ENCODE measurements at places on chromosomes 3 and 15.

DNA sequence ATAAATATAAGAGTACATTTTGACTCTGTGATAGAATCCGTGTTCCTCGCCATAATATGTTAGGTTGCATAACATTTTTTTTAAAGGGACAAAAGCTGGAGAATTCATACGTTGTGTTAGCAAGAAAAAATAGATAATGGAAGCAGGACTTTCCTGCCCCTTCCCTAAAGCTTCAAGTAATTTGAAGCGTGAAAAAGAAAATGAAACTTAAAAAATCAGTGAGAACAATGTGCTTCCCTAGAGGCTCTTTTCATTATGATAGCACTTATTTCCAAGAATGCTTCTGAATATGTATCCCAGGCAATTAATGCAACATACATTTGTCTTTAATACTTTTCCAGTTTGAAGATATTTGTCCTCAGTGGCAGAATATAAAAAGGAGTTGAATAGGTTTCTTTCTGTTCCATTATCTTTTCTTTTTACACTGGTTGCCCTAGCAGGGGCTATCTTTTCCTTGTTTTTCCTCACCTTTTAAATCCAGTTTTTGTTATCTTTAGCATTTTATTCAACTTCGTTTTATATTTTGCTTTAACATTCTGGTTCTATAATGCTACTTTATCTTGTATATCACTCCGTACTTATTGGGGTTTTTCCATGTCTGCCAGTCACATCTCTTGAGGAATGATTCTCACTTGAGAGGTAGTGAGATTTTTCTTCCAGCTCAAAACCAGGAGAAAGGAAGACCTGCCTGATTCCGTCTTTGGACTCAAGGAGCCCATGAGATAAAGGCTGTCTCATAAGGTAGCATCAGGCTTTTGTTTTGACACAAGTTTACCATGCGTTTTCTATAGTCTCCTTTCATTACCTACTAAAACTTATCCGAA, 113.8 kb downstream of the MBNL1 start:
- no peak for DNase-seq

- DNase-seq = no peak
Measured at GRCh38 chr15:51024735-51025453, 69.8 kb downstream of the TNFAIP8L3 start.

GRCh38 chr3:177772908-177773557, 575.8 kb upstream of the TBL1XR1 start:
- peak; percentile 34 for DNase-seq

- no peak for DNase-seq
Measured at GRCh38 chr3:188052169-188053035, 101.6 kb upstream of the LPP start.

- DNase-seq = no peak
Measured at GRCh38 chr3:101521211-101521701, 8.2 kb upstream of the SENP7 start.

- no peak for DNase-seq
Measured at GRCh38 chr3:147572970-147573340, 163.8 kb downstream of the ZIC1 start.

DNA sequence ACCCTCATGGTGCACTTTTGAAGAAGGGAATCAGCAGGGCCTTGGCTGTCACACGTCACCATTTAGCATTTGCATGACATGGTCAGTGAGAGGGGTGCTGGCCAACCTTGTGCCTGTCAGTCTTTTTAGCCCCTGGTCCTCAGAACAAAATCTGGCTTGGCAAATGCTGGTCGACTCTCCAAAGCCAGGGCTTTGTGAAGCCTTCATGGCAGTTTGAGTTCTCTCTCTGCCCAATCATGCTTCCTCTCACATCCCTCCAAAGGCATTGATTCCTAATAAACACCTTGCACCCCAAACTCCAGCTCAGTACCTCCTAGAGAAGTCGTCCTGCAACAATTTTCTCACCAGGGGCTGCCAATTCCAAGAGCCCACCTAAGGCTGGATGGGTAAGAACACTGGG, 19.4 kb downstream of the CCR9 start:
- DNase-seq = no peak

DNA sequence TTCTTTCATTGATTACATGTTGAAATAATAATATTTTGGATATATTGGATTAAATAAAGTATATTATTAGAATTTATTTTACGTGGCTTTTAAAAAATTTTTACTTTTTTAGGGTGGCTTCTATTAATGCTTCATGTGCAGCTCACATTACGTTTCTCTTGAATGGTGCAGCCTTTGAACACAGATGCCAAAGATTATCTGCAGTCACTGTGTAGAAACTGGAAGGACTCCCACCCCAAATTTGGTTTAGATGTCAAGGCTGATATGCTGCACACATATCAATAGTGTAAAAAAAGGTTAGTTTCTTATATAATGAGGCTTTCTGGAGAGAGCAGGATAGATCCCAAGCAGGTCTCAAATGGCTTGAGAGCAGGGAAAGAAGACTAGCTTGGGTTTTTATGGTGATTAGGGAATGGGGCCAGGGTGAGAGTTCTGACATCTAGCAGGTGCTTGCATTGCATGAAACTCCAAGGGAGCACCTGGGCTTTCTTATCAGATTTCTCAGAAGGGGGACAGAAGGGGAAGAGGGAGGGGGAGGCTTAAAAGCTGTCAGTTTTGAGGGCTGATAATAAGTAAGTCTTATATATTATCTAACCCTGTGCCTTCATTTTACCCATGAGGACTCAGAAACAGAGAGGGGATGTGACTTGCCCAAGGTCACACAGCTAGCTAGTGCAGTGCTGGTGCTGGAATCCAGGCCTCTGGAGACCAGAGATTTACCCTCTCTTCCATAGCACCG, 89.6 kb downstream of the CHST2 start:
- DNase-seq = no peak

DNA sequence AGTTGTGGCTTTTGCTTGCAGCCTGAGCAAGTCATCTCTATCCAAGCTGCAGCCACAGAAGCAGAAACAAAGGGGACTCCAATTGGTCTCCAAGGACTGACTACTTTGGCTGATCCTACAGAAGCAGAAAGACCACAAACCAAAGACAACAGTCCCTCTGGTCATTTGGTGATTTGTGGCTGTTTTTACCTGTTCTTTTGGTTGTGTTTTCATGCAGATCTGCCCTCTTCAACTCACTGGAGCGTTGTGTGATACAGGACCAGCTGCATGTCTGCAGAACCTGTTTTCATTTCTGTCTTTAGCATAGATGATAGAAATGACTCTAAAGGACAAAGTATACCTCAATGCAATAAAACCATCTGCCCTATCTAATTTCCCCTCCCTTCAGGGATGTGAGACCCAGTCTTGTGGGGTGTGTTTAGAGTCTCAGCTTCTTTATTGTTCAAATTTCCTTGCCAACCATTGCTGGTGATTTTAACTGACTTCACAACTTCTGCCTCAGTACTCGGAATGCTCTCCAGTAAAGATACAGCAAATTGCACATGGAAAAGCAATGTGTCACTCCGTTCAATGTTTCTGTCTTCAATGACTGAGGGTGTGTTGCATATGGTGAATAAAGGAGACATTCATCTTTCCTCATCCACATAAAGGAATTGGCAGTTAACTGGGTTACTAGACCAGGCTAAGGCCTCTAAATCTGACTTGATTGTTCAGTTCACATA, 48.9 kb upstream of the SLC7A14 start:
- DNase-seq = peak; percentile 47

DNA sequence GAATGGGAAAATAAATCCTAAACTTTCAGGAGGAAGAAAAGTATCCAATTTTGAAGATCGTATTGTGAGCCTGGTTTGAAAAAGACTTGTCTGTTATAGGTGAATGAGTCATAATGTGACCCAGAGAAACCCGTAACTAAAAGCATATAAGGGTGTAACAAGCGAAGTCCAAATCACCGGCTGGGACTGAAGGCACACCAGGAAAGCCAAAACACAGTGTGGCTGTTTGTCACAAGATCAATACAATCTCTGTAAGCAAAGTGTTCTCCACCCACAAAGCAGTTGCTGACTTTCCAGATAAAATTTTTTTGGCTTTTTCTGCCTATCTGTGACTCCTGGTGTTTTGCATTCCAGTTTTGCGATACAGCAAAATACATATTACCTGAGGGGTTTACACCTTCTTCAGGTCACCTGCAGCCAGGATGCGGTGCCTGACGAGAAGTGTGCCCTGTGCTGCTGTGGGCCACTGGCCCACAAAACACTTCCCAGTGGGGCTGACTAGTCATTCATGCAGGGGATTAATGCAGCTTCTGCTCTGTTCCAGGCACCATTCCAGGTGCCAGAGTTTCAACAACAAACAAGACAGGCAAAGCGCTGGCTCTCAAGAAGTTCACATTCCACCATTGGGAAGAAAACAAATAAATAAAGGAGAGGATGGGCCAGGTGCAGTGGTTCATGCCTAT, 14.4 kb downstream of the HES1 start:
- DNase-seq = no peak

DNA sequence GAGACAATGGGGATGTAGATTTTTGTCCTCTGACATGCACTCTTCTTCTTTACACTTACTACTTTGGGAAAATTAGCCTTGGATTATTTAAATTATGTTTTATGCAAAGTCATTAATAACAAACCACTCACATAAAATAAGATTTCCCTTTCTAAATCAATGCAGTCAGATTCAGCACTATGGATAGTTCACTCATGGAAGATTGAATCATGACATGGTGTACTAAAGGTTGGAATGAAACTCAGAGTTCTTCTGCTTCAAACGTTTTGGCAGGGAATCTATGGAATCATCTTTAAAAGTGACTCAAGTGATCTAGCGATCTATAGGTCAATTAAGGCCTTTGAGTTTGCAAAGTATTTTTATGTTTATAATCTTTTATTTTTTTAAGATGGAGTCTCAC, 154.3 kb downstream of the KCNMB2 start:
- DNase-seq = no peak

GRCh38 chr3:53696401-53697172, 149.6 kb downstream of the CHDH start:
- no peak for DNase-seq

GRCh38 chr3:62955126-62955525, 79.9 kb upstream of the CADPS start:
- no peak for DNase-seq

DNA sequence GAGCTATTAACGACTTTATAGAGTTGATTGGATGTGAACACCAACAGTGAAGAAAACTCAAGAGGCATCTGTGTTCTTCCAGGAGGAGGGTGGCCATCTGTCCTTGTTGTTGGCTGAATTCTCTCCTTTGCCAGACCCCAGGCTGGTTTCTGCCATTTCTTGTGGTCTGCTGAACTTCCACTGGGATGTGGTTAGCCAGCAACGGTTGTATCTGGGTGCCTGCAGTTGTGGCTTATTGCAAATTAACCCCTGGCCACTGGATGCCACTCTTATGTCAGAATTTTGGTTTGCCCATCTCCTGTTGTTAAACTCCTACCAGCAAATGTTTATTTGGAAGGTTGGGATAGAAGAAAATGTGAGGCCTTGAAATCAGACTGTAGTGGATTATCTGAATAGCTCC, 163.6 kb upstream of the TBC1D5 start:
- DNase-seq = peak; percentile 0

- DNase-seq = peak; percentile 37
Measured at GRCh38 chr15:75732809-75733451, 20.3 kb upstream of the CSPG4 start.

- DNase-seq = no peak
Measured at GRCh38 chr3:38724392-38724736, 74.9 kb upstream of the SCN5A start.

DNA sequence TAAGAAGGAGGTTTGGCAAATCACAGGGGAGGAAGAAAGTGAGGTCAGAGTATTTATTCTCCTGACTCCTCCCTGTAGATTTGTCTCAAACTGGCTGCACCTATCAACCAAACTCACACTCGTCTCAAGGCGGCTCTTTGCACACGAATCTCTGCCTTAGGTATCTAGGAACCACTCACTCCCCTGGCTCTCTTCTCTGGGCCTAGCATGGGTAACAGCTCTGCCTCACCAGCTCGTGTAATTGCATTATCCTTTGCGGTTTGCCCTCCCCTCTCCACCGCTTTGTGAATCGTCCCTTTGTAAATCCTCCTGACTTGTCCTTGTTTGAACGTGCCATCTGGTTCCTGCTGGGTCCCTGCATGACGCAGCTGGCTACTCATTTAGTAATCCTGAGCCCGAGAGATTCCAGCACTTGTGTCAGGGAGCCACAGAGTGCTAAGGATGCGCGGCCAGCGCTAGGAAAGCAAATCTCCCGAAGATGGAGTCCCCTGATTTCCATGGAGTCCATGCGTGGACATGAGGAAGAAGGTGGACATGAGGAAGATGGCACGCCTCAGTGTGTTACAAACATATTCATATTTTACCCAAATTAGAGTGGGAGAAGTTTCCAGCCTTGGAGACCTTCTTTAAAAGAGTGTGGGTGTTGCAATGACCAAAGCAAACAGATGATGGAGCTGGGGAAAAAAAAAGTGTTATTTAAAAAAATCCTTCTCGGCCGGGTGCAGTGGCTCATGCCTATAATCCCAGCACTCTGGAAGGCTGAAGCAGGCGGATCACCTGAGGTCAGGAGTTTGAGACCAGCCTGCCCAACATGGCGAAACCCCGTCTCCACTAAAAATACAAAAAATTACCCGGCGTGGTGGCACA, 26.7 kb downstream of the NRROS start:
- DNase-seq = peak; percentile 69

DNA sequence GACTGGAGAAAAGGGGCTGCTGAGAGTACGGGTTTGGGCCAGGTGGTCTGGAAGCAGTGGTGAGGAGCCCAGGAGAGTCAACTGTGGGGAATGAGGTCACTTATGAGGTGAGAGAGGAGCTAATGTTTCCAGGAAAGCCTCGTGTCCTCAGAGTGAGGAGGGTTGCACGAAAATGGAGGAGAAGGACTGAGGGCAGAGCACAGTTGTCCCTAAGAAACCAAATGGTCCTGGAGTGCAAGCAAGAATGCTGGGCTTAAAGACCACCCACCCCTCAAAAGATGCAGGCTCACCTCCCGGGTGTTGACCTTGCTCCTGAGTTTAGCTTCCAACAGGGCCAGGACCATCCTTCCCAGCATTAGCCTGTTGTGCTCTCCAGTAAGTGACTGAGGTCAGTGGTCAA, 133.2 kb downstream of the PDE8A start:
- DNase-seq = no peak

GRCh38 chr3:176740906-176741663, 456.2 kb downstream of the TBL1XR1 start:
- no peak for DNase-seq

DNA sequence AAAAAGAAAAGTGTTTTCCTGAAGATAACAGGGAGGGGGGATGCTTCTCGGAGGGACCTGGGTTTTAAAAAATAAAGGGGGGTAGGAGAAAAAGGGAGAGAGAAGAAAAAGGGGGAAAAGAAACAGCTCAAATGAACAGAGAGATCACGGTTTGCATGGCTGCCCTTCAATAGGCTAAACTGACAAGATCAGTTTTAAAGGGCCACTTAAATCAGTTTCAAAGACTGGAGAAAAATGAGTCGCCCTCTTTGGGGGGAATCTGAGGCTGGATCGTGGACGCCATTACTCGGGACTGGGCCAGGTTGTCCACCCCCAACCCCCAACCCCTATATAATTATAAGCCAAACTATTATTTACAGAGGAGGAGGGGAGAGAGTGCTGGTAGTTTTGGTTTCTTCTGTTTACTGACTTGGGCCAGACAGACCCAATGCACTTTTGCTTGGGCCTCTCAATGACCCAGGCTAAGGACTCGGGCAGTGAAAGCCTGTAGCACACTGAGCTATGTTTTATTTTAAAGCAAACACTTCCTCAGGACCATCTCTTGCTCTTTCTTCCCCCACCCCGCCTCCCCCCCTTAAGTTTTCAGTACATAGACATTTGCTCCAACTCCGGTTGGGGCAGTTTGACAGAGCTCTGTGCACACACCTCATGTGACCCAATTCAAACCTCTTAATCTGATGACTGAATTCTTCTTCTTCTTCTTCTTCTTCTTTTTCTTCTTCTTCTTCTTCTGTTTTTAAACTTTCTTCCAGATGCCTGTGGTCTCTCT, 6.3 kb downstream of the NR2F2 start:
- DNase-seq = no peak

GRCh38 chr15:101151288-101151687, 100.6 kb downstream of the CHSY1 start:
- DNase-seq = no peak
